Stimulated activated CD8-positive, alpha-beta memory T cell treated with anti-CD3 and anti-CD28 coated beads, Interleukin-15, amount 100 ng/mL, for 48 hours (primary cell): ENCODE measurements at places on chromosomes 1 and 21.

DNA sequence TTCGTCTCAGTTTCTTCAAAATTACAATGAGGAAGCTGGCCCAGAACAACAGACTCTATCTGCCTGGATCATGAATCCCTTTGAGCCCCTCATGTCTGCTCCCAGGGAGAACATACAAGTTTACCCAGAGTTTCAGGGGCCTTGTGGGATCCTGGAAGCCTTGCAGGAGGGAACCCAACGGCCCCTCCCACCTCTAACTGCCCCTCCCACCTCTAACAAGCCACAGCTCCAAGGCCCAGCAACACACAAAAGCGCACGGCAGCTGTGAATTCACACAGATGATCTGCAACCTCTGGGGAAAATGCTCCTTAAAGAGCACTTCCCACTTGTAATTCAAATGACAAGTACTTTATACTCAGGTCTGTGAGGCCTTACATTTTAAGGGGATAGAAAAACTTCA is 113.3 kb downstream of the NPHP4 start:
- DNase-seq, result no peak

DNA sequence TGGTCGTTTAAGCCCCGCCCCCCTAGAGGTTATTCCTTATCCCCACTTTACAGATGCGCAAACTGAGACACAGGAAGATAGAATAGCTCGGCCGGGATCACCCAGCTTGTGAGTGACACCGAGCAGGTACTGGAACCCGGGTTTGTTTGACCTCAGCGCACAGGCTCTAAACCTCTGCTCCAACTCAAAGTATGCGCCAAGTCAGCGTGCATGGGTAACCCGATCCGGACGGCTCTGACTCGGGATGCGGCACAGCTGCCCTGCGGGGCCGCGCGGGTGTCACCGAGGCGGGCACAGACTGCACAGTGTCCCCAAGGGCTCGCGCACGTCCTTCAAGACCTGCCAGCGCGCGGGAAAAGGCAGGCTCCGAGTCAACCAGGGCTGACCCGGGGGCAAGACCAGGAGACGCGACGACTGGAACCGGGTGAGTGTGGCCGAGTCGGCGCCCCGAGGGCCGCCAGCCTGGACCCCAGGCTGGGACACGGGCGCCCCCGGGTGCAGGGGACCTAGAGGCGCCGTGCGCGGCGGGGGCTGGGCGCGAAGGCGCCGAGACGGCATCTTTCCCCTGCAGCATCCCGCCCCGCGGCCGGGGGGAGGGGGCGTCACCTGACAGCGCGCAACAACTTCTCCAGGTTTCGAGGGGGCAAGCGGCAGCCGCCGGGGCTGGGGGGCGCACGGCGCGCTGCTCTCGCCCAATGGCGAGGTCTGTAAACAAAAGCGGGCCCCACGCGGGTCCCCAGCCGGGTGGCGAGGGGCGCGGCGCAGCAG is 101.9 kb upstream of the SOD1 start:
- DNase-seq, result no peak

- no peak for DNase-seq
These were observed 17.3 kb downstream of the PDPN start for GRCh38 chr1:13600762-13601453.

- DNase-seq, result no peak
These were observed 5.9 kb downstream of the RCSD1 start for GRCh38 chr1:167635941-167636340.

DNA sequence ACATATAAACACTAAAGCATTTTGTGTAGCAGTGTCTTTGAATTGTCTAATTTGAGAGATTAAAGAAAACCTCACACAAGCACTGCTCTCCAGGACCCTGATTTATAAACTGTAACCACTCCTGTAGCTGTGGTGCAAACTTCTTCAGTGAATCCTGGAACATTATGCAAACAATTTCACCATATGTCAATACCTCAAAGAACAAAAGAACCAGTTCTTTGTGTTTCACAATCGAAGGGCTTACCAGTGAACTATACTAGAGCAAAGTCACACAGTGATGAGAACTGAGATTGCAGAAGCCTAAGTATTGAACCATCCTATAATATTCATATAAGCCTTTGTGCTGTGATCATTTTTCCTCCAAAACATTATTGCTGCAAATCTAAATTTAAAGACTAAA is 21.5 kb downstream of the DPH5 start:
- DNase-seq, result no peak

GRCh38 chr21:38323721-38324531 is 67.1 kb downstream of the KCNJ15 start:
- no peak for DNase-seq

DNA sequence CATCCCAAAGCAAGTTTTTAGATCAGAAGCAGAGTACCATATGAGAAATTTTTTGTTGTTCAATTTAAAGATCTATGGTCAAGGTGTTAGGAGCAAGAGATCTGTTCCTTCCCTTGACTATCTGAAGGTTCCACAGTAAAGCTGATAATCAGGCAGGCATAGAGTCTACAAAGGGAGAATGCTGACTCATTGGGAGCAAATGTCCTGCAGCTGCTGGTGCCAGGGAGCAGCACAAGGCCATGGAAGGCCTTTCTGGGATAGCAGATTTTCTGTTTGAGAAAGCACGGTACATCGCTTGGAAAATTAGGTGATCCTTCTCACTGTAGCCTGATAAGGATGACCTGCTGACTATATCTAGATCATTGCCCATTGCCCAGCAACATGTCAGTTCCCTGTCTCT is 210.1 kb upstream of the C1orf87 start:
- no peak for DNase-seq

GRCh38 chr1:116448785-116449385 is 75.8 kb downstream of the ATP1A1 start:
- no peak for DNase-seq
